ENCODE measurements at places on chromosomes 4 and X.
A peak's percentile ranks its signal among the peaks of the same experiment; 100 is the strongest.

GRCh38 chr4:174047363-174047762, 236.1 kb downstream of the FBXO8 start:
- no peak for DNase-seq

GRCh38 chr4:123893011-123893981, 496.7 kb downstream of the SPRY1 start:
- DNase-seq = no peak

GRCh38 chr4:8694651-8695151, 102.1 kb downstream of the CPZ start:
- no peak for DNase-seq

DNA sequence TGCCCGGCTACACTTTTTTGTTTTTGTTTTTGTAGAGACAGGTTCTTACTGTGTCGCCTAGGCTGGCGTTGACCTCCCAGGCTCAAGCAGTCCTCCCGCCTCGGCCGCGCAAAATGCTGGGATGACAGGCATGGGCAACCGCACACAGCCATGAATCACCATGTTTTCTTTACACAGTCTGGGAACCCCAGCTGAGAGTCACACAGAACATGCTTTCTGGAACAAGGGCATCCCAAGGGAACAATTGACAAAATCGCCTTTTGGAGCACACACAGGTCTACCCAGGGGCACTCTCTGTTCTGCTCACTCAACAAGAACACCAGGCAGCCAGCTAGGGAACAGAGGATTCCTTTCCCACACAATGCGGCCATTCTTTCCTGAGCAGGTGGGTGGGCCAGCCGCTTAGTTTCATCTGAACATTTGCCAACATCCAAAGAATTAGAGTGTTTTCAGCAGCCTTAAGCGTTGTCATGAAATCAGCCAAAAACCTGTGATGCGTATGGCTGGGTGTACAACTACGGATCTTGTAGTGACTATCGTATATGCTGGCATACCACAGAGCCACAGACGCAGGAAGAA, 15.7 kb downstream of the PRKX start:
- DNase-seq = no peak

DNA sequence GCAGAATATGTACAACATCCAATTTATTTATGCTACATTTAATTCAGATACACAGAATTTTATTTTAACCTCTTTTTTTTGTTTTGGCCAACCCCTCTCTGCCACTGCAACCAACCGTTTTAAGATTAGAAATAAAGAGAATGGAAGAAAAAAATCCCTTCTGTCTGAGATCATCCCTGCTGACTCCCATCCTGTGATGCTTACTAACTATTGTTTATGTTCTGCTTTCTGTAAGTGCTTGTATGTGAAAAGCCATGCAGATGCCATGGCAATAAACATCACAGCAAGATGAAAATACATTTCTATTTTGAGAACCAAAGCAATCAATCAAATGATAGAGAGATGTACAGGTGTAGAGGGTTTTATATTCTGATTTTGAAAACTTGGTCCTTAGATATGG, 70.1 kb downstream of the GABRB1 start:
- DNase-seq = no peak

DNA sequence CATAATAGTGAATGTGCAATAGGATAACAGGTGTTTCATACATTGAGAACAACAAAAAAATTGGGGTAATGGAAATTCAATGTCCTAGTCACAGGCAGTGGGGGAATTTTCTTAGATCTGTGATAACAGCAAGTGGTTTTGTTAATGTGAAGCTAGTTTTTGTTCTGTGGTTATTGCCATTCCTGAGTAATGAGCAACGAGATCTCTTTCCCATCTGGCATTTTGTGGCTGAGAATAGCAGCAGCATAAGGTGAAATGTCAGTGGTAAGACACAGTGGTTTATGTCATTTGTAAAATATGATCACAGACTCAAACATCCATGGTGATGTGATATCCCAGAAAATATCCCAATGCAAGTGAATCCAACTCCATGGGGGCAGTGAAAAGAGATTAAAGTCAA, 497.5 kb downstream of the KCNIP4 start:
- DNase-seq = no peak

- DNase-seq = peak; percentile 36
These were observed 13.8 kb upstream of the ENOX2 start for GRCh38 chrX:130916636-130917422.

DNA sequence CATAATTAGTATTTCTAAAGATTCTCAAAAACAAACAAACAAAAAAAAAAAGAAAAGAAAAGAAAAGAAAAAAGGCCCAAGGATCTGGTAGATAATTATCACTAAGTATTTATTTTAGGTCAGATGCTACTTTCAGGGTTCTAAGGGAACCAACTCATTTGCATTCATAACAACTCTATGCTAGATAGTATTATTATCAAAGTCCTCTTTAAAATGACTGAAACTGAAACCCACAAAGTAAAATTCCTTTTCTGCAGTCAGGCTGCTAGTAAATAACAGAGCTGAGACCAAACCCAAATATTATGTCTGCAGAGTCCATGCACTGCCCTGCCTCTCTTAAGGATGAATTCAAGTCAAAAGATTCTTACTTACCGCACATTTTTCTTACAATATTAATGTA, 38.3 kb upstream of the MAPK10 start:
- DNase-seq = no peak

- no peak for DNase-seq
These were observed 153.7 kb downstream of the PPP4R3C start for GRCh38 chrX:27309406-27309805.

DNA sequence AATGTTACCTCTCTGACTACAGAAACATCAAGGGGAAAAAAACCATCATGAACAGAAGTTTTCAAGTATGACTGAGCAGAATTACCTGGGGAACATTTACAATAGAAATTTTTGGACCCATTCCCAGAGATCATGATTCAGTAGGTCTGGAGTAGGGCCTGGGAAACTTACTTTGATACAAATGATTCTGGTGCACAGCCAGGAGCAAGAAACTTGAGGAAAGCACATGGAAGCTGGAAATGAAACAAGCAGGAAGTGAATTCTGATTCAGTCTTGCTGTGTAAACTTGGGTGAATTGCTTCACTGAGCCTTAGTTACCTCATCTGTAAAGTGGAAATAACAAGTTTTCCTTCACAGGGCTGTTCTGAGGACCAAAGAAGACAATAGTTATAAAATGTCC, 192.5 kb upstream of the TAPT1 start:
- DNase-seq = no peak

GRCh38 chr4:132691668-132692067, 457.4 kb upstream of the PCDH10 start:
- no peak for DNase-seq

DNA sequence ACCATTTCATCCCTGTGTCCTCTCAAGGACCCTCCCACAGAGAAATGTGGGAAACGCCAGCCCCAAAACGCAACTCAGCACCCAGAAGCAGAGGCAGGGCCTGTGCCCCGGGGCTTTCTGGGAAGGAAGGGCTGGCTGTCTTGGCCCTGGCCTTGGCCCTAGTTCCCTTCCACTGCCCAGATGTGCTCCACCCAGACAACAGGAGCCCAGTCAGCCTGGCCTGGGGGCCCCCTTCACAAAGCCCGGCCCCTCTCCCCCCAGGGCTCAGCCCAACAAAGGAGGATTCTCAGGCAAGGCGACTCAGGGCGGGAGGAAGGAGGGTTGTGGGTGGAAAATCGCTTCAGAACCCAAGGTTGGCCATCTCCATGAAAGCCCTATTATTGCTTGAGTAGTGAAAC, 82.5 kb downstream of the PJA1 start:
- no peak for DNase-seq

- DNase-seq = no peak
These were observed 65.4 kb downstream of the CEP44 start for GRCh38 chr4:174349156-174349555.

DNA sequence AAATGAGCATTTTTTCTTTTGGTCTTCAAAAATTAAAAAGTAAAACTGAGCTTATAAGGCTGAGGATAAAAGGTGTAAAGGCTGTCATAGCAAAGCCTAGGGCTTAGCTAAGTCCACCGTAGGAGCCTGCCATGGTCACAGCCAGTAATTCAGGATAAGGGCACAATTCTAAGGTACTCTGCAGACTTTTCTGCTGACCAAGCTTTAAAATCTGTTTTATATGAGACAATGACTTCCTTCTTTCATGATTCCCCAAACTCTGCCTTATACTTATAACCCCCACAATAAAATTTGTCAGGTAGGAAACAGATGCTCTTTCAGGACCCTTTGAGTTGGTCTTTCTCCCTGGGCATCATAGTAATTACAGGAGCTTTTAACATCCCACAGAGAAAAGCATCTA, 138.5 kb downstream of the COL4A6 start:
- DNase-seq = no peak

- DNase-seq = no peak
These were observed 10.5 kb upstream of the PGM2 start for GRCh38 chr4:37816006-37816405.

GRCh38 chr4:57490520-57491255, 380.5 kb upstream of the IGFBP7 start:
- no peak for DNase-seq

DNA sequence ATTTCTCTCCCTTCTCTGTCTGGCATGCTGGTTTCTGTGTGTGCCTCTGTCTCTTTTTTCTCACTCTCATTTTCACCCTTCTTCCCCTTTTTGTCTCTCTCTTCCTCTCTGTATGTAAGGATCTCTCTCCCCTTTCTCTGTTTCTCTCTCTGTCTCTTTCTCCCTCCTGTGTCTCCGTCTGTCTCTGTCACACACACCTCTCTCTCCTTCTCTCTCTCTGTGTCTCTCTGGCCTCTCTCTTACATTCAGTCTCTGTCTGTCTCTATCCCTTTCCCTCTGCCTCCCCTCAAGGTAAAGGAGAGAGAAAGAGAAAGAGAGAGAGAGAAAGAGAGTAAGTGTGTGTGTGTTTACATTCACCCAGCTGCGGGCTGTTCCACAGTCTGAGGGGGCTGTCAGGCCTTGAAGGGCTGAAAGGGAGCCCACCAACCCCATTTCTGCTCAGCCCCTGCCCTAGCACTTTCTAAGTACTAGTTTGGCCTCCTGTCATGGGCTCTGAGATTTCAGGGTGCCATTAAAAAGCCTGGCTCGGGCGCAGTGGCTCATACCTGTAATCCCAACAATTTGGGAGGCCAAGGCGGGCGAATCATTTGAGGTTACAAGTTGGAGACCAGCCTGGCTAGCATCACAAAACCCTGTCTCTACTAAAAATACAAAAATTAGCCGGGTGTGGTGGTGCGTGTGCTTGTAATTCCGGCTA, 9.6 kb upstream of the TSPYL2 start:
- DNase-seq = no peak

GRCh38 chrX:68072041-68072440, 361.3 kb downstream of the OPHN1 start:
- no peak for DNase-seq

DNA sequence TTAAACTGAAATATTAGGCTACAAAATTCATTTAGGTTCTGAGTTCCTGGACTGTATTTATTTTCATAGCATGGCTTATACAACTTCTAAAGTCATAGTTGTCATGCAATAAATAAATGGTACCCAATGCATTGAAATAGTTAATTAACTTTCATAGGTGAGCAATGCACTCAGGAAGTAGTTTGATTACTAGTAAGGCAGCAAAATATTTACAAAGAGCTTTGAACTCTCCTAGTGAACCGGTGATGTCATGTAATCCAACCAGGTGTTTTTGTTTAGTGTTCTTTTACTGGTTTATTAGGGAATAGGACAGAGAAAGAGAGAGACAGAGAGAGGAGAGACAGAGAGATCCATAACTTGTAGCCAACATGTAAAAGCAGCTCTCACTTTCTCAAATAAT, 228.6 kb upstream of the CTSO start:
- no peak for DNase-seq

- DNase-seq = no peak
These were observed 578 bp downstream of the APOOL start for GRCh38 chrX:85004255-85004654.

GRCh38 chrX:109312757-109313156, 169.1 kb downstream of the GUCY2F start:
- DNase-seq = no peak

DNA sequence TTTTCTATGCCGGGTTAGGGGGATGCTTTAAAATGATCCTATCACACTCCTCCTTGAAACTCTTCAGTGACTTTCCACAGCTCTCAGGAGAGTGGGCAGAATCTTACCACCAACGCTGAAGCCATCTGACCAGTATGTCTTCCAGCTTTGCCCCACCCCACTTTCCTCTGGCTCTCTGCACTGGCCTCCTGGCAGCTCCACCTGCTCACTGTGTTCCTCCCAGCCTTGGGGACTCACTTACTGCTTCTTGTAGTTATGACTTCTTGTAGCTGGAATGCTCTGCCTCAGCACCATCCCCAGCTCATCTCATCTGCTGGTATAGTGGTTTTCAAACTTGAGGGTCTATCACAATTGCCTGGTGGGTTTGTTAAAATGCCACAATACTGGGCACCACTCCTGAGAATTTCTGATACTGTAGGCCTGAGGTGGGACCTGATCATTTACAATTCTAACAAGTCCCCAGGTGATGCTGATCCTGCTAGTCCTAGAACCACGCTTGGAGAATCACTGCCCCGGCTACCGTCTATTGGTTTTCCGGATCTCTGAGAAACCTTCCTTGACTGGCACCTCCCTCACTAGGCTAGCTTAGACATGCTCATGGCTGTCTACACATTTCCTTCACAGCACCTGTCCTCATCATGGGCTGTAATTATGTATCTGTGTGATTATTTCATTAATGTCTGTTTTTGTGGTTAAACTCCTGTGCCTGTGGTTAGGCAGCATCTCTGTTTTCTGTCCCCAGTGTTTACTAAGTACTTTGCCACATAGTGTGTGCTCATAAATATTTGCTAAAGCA, 152.2 kb downstream of the MGST2 start:
- DNase-seq = no peak

GRCh38 chr4:123673971-123674370, 277.4 kb downstream of the SPRY1 start:
- DNase-seq = no peak

GRCh38 chrX:115177932-115178331, 11.3 kb upstream of the RBMXL3 start:
- no peak for DNase-seq

- DNase-seq = no peak
These were observed 23.1 kb downstream of the AFF2 start for GRCh38 chrX:148523303-148524080.

GRCh38 chr4:187158003-187158402, 434.3 kb upstream of the FAT1 start:
- no peak for DNase-seq

- peak; percentile 40 for DNase-seq
These were observed at the start of gene RHOH for GRCh38 chr4:40196724-40197281. RHOH (plus strand) TSS chr4:40197031; CDS start chr4:40243387, 46,356 bp downstream.

GRCh38 chrX:46683048-46683447, 75.9 kb downstream of the SLC9A7 start:
- no peak for DNase-seq

DNA sequence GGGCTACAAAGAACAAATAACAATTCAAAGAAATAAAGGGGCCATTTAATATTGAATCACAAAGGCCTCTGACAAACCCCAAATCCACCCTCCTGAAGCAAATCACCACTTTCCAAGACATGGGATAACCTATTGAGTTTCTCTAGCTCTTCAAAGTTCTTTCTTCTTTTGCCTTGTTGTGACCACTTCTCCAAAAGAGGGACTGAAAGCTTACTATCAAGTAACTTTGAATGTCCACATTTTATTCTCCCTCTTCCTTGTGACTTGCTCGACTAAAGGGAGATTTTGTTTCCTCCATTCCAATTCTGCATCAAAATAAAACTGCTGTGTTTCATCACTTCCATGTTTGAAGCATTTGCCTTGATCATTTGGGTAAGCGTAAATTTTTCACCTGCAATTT, 166.6 kb upstream of the SLC7A11 start:
- DNase-seq = no peak

Measured in GM20000 (cell line).